ENCODE measurements at places on chromosomes 1 and 21.

DNA sequence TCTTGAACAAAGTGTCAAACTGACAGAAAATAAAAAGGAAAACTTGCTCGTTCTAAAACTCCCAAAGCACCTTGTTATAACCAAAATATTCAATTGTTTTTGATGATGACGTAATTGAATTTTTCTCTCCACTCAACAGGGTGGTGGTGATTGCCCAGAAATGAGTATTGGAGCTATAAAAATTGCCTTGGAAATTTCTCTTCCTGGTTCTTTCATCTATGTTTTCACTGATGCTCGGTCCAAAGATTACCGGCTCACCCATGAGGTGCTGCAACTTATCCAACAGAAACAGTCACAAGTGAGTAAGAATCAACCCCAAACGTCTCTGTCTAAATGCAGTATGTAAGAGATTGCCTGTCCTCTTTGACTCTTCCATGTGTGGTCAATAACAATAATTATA, 130.1 kb downstream of the HMCN1 start:
- no peak for ATAC-seq

DNA sequence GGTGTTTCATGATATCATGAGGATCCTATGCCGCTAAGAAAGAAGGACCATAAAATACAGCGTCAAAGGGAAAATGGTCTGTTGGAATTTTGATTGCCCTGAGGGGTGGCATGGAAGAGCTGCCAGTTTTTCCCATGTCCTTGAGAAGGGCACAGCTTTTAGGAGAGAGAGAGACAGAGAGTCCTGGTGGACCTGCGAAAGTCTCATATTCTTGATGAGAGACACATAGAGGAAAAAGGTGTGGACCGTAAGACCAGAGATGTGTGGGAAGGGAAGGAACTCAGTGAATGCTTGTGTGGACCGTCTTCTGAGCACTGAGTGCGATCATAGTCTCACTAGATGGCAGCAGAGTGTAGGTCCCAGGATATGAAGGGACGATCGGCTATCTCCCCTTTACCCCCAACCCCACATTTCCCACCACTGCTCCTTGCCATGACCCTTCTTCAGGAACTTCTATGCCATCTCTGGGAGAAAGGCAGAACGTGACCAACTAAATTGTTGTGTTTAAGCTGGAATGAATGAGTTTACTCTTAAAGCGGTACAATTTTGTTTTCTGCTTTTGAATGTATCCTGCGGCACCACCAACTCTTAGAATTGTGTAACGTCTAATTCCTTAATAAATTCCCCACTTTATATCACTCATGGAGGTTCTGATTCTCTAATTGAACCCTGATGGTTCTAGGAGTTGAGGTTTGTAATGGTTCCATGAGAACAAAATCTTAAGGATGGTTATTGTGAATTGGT, 117.7 kb downstream of the CTH start:
- ATAC-seq, result peak; percentile 56

DNA sequence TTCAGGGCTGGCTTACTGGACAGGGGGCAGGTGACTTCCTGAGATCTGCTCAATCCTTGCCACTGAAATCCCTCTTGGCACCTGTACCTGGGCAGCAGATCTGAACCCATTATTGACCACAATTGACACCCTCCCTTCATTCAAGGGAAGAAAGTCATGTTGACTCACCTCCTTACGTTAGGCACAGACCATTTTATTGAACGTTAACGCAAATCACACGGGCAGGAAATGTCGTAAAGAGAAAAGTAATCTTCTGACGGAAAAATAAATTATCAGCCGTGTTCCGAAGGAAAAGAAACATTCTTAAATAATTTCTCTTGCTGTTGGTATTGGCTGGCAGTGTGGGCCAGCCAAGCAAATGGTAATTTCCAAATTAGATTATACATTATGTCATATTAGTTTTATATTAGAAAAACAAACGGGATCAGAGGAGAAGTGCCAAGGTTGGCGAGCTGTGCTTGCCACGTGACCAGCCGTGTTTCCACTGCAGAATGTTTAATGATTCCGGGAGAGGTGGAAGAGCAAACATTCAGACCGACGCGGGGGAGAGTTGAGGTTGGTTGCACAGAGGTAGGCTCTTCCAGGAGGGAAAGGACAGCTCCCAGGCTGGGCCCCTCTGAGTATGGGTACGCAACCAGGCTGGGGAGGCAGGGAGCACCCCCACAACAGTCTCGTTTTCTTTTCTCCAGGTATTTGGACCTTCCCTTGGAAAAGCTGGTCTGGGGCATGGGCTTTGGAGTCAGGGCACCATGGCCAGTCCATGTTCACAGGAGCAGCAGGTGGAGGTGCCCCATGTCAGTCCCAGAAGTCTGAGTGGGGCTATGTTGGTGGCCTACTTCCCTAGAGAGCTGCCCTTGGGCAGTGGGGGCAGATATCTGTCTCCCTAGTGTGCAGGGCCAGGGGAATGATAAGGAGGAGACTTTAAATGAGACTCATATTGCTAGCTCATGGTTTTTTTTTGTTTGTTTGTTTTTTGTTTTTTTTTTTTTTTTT, 121.1 kb downstream of the FOXD2 start:
- ATAC-seq, result no peak

DNA sequence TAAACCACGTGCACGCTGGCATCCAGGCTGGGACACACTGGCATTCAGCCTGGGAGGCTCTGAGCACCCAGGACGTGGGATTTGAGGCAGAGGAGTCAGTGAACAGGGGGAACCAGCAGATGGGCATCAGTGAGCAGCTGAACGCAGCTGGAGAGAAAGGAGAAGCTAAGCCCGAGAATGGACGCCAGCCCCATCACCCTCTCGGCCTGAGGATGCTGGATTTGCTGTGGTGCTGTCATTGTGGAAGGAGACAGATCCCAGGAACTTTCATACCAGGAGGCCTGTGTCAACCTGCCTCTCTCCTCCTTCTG, 132.8 kb downstream of the PGBD5 start:
- no peak for ATAC-seq

- ATAC-seq, result no peak
Measured at GRCh38 chr1:101299141-101299540, 62.3 kb downstream of the S1PR1 start.

- no peak for ATAC-seq
Measured at GRCh38 chr1:34685225-34685624, 69.6 kb upstream of the GJB5 start.

DNA sequence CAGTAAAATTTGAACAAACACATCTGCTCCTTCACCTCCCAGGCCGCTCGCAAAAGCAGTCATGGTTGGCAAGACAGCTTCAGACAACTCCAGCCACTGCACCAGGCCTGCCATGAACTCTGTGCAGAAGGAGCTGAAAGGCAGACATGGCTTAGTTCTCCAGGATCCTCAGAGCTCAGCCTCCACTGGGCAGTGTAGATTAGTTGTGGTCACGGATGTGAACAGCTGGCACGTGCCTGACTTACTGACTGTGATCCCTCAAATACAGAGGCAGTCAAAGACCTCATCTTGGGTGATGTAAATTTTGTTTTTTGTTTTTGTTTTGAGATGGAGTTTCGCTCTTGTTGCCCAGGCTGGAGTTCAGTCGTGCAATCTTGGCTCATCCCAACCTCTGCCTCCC, 28.4 kb downstream of the TMCO4 start:
- ATAC-seq, result no peak

- no peak for ATAC-seq
Measured at GRCh38 chr1:216531263-216532239, 108.3 kb upstream of the USH2A start.

- peak; percentile 43 for ATAC-seq
Measured at GRCh38 chr21:44455524-44456213, 359 bp downstream of the LRRC3 start.

DNA sequence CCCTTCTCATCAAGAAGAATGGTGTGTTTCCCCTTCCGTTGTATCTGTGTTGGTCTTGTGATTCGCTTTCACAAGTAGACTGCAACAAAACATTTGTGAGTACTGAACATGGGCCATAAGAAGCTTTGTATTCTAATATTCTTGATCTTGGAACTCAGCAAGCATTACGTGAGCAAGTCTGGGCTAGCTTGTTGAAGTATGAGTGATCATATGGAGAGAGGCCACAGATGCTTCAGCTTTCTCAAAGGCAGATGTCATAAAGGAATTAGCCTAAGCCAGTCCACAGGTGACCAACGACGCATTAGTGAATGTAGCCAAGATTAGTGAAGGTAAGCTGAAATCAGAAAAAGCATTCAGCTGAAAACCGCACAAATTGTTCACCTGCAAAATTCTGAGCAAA, 609.6 kb upstream of the NEGR1 start:
- no peak for ATAC-seq

DNA sequence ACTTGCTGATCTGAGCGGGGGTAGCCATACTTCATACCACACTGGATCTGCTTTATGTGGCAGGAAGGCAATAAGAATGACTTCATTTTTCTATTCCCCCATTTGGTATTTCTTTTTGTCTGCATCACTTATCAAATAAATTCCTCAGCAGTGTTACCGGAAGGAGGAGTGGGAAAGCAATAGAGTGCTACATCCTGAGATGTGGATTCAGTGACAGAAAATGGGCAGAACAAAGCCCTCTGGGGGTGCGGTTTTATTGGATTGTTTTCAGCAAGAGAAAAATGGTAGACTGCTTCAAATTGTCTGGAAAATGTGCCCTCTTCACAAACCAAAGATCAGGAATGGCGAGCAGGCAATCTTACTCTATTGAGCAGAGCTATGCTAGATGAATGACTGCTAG, 751.9 kb upstream of the NEGR1 start:
- no peak for ATAC-seq

DNA sequence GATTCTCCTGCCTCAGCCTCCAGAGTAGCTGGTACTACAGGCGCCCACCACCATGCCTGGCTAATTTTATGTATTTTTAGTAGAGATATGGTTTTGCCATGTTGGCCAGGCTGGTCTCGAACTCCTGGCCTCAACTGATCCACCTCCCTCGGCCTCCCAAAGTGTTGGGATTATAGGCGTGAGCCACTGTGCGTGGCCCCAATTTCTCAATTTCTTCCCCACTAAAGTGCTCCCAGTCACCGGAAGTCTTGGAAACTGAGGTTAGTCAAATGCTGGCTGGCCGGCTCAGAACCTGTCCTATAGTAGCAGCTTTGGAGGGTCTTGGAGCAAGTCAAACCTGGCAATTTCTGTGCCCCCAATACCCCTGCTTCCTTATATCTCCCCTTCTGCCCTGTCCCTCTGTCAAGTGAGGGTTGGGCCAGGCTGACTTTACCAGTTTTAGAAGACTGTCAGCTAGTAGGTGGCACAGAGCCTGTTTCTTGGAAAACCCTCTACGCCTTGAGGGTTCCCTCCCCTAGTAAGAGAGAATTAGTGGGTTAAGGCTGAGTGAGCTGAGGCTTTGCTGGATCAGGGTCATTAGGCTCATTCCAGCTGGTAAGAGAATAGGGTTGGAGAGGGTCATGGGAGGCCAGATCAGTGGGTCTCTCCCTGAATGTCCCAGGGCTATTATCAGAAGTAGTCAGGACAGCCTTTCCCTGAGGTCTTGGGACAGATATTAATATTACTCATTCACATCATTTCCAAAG, 8.3 kb upstream of the EPB41 start:
- no peak for ATAC-seq

GRCh38 chr1:6163191-6163972, 16.7 kb downstream of the CHD5 start:
- no peak for ATAC-seq

DNA sequence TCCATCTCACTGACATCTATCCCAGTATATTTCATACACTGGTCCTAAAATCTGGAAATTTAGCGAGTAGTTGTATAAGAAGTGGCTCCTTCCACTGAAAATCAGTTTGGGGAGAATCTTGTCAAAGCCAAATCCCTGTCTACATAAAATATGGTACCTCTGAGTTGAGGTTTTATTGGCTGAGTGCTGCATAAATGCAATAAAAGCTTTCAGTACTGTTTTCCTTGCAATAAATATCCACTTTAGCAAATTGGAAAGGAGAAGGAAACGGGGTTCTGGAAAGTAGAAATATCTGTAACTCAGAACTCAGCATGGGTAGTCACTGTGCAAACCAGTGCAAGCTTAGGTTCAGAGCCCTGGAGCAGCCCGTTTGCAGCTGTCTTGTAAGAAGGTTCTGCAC, 580.2 kb downstream of the SMYD3 start:
- no peak for ATAC-seq

DNA sequence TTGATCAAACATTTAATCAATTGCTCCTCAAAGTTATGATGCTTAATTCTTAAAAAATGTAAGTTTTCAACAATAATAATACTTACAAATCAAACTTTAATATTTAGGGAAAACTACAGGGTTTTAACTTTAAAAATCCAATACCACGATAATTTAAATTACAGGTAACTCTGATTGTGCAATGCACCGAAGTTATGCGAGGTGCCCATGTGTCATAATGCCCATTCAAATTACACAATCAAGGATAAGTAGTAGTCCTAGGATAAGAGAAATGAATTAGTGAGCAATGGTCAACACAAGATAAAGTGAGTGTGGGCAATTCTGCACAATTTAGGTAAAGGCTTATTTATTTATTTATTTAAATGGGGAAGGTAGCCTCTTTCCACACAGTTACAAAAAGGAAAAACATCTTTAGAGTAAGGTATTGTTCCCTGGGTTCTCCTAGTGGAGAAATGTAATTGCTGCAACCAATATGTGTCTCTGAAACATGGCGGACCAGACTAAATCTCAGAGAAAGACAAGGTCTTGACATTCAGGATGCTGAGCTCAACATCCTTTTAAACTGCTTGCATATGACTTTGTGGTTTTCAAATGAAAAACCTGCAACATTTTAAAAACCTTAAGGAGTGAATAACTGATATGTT, 164.2 kb downstream of the TTLL7 start:
- ATAC-seq, result no peak

DNA sequence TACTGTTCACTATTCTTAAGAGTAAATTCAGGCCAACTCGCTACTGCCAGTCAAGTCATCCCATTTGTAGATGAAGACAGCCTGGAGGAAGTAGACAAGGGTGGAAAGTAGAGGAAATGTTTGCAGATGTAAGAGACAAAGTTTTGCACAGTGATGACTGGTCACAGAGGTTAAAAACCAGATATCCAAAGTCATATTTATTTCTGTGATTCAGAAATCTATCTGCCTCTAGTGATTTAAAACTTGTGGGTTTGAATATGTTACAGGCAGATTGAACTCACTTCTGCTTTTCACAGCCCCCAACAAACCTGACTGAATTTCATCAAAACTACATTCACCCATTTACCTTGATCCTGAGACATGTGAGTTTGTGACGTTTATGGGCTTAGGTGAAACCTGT, 484.7 kb upstream of the C1orf87 start:
- ATAC-seq, result no peak

DNA sequence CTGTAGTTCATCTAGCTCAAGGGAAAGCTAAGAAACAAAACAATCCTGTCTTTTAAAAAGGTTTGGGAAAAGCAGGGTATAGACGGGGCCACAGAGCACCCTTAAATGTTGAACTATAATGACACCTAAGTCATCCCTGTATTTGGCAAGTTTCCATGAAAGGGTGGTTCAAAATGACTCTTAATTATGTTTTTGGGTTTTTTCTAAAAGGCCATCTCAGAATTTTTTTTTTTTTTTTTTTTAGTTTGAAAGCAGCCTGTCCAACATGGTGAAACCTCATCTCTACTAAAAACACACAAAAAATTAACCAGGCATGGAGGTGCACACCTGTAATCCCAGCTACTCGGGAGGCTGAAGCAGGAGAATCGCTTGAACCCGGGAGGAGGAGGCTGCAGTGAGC, 22.2 kb downstream of the TOMM20 start:
- no peak for ATAC-seq
